DMS53 (cell line): ENCODE measurements at places on chromosomes 16 and 17.

DNA sequence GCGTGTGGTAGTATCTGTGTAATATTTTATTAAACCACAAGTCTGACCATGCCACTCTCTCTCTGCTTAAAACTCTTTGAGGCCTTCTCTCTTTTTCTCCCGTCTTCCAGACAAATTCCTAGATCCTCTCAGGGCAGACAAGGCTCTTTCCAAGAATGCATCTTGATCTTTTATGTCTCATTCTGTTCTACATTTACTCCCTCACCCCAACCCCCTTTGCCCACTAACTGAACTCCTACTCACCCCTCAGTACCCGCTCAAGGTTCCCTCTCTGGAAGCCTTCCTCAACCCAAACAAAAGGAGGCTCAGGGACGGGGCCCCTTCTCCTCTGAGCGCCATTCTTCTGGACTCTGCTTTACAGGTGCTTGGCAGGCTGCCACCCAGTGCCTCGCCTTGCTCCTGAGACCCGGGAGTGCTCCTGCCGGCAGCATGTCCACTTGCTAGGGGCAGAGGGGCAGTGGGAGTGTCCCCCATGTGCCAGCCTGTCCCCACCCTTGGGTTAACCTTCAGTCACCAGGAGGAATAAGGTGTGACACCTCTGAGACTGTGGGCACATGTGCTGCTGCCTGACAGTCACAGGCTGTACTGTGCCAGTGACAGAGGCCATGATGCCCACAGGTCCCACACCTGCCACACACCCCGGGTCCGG is 9.2 kb downstream of the SLC13A2 start:
- no peak for DNase-seq

- no peak for DNase-seq
These were observed 25.4 kb downstream of the SLC39A11 start for GRCh38 chr17:73067075-73067474.

DNA sequence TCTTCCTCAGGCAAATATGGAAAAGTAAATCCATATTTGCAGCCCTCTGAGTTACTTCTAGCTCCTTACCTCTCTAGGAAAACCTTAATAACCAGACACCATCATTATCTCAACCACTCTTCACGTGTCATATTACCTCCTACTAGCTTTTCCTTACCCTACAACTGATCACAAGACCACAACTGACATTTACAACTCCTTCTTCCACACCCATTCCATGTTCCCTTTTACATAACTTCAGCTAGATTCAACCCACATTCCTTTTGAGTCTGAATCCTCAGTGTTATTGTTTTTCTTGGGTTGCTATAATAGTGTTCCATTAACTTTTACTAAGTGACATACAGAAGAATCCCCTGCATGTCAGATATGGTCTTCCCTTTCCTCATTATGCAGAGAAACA is 4.7 kb upstream of the OR1E2 start:
- DNase-seq = no peak

- DNase-seq = no peak
These were observed 26.3 kb downstream of the MYLK3 start for GRCh38 chr16:46721885-46722284.

DNA sequence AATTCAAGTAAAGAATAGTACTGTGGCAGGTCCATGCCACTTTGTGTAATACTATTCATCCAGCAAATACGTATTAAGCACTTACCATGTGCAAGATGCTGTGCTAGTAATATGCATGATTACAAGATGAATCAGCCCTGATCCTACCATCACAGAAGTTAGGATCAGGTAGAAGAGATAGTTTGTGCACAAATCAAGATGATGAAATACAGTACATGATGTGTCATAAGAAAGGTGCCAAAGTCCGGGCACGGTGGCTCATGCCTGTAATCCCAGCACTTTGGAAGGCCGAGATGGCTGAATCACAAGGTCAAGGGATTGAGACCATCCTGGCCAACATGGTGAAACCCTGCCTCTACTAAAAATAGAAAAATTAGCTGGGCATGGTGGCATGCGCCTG is 10.9 kb downstream of the COG4 start:
- DNase-seq = no peak

DNA sequence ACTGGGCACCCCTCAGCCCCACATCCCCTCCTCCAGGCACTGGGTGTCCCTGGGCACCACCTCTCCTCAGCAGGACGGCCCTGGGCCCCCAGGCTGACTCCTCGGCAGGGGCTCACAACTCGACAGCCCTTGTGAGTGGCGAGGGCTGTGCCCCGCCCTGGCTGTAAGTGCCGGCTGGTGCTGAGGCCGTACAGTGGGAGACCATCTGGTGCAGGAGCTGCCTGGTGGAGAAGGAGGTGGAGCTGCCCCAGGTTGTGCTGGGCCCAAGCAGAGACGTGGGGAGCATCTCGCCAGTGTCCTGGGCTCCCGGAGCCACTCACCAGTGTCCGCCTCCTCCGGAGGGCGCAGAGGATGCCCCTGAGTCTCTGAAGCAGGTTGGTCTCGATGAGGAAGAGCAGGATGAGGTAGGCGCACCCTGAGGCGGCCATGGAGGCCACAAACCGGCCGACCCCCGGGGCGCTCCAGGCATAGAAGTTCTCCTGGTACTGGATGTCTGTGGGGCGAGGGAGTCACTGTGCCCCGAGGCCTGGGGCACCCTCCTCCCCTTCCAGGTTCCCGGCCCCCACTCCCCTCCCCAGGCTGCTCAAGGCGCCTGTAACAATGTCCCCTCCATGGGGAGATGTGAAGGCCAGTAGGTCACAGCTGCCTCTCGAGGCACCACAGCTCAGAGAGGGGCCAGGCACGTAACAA is 15.1 kb upstream of the RNPS1 start:
- no peak for DNase-seq

- DNase-seq = no peak
These were observed 81.8 kb downstream of the VAT1L start for GRCh38 chr16:77869997-77870813.

DNA sequence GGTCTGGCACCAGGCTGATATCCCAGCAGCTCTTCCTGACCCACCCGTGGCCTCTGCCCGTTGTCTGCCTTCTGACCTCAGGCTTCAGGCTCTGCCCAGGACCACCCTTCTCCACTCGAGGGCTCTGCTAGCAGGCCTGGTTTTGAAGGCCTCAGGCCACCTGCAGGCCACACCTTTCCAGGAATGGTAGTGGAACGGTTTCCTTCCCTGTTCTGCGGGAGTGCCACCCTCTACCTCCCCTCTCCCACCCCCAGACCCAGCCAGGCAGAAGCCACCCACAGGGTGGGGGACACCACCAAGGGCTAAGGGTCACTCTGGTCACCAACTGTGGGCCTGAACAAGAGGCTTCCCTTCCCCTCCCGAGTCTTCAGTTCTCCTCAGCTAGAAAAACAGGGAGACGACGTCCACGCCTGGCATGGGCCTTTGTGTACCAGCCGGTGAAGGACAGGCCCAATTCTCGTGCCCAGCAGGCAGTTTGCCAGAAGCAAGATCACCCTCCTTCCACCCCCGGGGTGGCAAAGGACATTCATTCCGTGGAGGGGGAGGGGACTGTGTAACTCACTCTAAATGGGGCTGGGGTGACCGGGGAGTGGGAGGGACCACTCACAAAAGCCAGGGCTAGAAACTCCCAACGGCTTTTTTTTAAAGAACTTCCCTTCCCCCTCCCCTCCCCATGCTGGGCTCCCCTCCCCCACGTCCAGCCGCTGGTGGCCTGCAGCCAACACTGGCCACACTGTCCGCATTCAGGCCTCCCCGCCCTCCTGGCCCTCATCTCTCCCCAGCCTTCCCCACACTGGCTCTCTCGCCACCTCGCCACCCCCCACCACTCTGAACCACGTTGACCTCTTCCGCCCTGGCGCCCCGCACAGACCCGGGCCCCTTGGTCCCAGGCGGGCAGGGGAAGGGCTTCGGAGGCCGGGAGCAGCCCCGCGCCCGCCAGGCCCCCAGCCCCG is 7.7 kb downstream of the CBX4 start:
- peak; percentile 37 for DNase-seq

- no peak for DNase-seq
These were observed 31.3 kb upstream of the MED13 start for GRCh38 chr17:62096401-62096670.

DNA sequence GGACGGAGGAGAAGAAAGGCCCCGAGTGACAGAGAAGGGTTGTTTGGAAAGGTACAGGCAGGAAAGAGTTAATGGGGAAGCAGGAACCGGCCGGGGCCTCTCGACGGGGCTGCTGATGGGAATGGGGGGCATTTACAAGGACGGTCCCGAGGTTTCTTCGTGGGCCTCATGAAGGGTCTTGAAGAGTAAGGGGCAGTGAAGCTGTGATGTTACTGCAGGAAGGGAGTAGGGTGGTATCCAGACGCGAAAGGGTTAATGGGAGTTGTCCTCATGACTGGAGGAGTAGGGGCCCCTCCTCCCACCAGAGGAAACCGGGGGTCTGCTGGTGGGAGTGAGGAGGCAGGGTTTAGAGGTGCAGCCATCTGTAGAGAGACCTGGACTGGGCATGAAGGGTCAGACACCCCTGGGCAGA is 481 bp downstream of the PDK2 start:
- DNase-seq = peak; percentile 42

DNA sequence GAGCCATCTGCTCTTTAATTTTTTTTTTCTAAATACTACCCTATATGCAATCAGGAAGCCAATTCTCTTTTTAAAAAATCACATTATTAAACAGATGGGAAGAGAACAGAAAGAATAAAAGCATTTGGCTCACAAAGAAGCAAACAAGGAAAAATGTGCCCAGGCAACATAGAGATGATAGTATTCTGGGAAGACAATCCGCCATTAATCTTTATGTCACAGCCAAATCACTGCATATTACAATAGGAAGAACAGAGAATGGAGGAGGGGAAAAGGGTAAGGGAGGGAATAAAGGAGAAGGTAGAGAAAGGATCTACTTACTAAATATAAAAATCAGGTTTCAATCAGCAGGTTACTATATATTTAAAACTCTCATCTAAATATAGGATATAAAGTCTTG is 34.3 kb downstream of the STAT5B start:
- DNase-seq = no peak

GRCh38 chr16:67091906-67092566 is 17.7 kb upstream of the PHAF1 start:
- DNase-seq = no peak

DNA sequence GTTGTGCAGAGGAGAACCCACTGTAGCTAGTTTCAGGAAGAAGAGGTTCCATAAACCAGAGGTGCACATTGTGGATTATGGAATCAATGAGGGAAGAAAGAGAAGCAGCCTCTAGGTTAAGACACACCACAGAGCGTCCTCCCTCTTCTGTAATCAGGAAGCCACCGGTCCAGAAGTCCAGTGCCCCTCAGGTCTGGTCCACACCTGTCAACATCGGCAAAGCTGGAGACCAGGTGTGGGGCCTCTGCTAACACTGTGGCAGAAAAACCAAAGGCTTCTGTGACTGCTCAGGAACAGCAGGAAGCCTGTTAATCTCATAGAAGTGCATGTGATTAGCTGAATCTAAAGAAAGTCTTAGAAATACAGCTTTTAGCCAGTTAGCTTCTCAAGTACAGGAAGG is 23.3 kb downstream of the LIMD2 start:
- DNase-seq = no peak

DNA sequence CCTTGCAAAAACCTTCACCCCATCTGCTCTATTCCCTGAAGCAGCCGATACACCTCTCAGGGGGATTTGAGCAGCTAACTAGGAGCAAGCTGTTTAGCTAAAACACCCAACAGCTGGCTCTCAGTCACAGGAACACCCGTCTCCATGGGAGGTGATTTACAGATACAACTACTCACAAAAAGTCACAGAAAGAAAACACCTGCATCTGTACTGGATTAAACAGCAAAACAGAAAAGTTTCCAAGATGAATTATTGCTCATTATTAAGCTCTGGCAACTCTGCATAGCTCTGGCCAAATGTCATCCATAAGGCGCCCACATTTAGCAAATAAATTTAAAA is 22.3 kb downstream of the GJC1 start:
- no peak for DNase-seq

DNA sequence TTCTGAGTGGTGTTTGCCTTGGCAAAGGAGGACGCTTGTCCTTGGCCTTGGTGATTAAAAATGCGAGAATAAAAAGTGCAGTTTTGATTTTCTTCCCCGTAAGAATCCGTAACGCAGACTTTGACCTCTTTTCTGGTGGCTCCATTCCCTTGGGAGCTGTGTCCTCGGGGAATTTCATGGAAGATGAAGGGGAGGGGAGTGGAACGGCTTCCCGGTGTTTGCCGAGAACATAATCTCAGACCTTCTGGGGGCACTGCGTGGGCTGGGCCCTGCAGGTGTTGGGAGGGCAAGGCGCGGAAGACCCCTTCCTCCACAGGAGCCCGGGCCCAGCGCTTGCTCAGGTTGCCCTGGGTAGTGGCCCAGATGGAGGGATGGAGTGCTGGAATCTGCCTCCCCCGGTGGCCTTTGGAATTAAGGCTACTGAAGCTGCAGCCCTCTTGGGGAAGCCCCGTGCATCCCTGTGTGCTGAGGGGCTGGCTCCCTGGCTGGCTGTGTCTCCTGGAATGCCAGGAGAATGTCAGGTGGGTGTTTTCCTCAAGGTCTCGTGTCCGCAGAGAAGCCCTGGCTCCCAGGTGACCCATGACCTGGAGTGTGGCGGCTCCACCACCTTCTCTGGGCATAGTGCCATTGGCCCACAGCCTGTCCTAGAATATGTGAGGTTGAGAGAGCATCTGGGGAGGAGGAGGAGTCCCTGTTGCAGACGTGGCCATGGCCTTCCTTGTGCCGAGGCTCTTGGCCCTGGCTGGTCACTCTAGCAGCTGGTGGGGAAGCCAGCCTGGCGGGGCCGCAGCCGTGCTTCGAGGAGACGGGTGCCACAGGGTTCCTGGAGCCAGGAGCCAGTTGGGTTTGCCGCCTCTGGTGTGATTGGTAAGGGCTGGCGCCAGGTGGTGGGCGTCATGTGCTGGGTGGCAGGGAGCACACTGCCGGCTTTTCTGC is 3.1 kb downstream of the BAIAP2 start:
- DNase-seq = no peak

DNA sequence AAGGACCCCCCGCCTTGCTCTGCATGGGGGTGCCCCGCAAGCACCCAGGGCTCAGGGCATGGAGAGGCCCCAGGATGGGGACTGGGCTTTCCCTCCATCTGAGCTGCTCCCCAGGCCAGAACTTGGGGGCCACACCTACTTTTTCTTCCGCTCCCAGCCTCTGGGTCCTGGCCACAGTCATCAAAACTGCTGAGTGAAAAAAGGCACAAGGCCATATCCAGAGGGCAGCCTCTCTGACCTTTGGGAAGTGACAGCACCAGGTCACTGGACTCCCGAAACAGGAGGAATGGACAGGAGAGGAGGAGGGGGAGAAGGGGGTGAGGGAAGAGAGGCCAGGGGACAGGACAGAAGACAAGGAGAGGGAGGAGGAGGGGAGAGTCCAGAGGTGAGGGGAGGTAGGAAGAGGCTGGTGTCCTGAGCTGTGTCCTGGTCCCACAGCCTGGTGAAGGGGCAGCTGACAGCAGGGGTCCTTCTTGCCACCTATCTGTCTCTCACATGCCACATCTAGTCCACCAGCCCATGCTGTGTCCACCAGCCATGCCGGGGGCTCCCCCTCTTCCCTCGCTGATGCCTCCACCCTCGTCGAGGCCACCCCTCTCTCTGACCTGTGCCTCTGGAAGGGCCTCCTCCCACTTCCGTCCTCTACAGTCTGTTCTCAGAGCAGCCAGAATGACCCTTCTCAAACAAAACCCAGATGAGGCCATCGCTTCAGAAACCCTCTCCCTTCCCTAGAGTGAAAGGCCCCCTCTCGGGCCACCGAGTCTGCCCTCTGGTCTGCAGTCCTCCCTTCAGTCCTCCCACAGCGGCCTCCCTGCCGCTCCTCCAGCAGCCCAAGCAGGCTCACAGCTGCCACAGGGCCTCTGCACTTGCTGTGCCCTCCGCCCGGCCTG is 73.9 kb upstream of the TOB1 start:
- no peak for DNase-seq

- no peak for DNase-seq
These were observed 7.5 kb upstream of the SNTB2 start for GRCh38 chr16:69179328-69180010.
